Right kidney (tissue), 9 donors: ENCODE measurements at places on chromosomes 5 and 9.

DNA sequence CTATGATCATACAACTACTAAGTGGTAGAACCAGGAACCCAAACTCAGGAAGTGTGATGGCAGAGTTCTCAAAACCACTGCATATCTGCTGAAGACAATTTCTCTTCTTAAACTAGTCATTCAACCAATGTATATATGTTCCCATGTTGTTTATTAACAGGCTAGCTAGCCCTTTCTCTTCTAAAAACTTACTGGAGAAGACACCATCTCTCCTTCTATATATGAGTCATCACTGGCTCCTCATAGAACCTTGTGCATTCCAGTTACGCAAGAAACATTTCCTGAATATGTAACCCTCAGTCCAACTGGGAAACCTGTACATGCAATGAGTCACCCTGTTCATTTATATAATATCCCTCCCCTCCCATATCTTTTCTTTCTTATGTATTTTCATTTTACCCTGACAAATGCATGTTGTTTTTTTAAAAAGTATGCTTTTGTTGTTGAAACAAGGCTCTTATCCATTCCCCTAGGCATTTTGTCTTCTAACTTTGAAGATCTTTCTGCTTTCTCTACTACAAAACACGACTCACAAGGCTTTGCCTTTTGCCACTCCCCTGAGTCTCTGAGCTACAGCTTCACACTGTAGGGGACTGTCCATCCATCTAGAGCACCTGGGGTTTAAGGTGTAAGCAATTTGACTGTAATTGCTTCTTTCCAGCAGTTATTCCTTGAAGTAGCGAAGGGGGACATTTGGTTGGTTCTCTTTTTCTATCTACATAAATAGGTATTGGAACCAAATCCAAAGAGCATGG lies 119.5 kb downstream of the ANXA1 start:
- no peak for DNase-seq

DNA sequence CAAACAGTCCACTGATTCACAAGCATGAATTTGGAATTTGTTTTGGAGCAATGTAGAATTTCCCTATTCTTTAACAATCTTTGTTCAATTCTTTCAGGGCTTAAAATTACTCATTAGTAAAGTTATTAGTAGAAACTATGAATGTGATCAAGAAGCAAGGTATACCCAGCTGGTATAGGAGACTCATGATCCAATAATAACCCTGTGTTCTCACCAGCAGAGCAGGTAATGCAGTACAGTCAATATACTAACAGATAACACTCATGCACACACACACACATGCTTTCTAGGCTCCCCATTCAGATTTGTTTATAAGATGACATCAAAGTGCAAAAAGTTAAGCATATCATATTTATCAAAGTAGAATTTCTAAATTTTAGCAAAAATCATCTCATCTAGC lies 445.2 kb downstream of the ELAVL2 start:
- DNase-seq, result no peak

- DNase-seq, result no peak
Measured at GRCh38 chr9:79809931-79810330, 238.2 kb downstream of the TLE4 start.

DNA sequence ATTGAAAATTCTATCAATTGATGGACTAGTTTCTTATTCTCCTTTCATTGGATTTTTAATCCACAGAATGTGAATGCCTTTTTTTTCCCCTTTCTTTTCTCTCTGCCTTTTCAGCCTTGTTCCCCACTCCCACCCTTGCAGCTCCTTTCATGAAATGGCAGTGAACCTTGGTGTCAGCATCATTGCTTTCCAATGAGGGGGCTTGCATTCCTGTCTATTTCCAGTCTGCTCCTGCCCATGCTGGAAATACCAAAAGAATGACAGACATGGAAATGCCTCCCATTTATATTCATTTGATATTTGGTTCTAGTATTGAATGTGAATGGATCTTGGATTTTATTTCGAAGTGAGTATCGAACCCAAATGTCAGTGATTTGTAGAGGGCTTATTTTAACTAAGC lies 162.7 kb upstream of the SGCD start:
- no peak for DNase-seq

DNA sequence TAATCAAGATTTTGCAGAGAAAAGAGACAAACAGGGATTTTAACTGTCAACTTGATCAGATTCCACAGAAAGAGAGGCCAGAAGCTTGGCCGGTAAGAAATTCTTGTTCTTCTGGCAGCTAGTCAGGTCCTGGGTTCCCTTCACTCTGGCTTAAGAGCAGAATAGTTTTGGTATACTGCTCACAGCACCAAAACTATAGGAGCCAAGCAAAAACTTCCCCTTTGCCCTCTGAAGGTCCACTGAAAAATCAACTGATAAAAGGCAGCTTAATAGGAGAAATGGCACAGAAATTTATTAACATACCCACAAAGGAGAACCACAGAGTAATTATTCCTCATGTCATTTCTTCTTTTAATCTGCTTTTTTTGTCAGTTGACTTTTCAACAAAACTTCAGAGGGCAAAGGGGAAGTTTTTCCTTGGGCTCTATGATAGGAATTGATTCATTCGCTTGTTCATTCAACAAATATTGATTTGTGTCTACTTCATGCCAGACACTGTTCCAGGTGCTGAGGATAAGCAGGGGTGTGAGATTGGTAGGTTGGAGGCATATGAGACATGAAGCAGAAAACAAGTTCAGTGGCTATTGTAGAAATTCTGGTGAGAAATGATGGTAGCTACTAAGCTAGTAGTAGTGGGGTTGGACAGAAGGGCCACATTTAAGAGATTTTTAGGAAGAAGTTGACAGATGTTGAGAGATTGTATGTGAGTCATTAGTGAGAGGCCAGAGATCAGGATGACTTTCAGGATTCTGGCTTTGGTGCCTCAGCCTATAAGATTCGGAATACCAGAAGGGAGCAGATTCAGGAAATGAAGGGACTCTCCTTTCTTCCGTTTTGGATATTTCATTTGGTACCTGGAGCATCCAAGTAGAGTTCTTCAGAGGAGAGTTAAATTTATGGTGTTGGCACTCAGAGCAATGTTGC lies 20.6 kb upstream of the NNT start:
- no peak for DNase-seq

- no peak for DNase-seq
Measured at GRCh38 chr9:115111874-115112273, 6.1 kb downstream of the TNC start.

GRCh38 chr9:12764150-12764549 lies 10.7 kb upstream of the LURAP1L start:
- no peak for DNase-seq

DNA sequence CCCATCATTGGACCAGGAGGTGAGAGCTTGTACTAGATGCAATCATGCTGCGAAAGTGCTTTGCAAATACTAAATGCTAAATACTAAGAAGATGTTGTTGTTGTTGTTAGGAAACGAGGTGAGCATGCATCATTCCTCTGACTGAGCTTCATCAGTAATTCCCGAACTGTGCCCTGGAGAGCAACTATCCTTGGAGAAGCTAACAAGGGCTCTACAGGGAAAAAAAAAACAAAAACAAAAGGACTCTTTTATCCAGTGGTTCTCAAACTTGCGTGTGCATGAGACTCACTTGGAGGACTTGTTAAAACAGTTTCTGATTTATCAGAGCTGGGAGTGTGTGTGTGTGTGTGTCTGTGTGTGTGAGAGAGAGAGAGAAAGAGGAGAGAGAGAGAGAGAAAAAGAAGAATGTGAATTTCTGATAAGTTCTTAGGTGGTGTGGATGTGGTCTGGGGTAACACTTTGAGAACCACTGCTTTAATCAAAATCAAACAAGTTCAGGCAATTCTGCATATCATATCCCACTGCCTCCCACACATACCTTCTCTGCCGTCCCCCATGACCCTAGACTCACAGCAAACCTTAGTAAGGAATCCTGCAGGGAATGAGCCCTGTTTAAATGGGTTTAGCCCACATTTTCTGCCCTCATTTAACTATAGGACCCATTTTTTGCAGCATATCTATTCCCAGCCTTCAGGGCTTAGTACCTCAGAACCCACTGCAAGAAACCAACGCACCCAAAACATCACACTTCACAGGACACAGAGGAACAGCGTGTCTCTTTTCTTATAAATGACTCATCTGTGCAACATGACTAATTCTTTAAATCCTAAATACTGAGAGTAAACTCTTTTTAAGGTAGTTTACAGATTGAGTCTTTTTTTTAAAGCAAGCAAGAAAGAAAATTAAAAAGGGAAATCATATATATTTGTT lies 48.9 kb downstream of the PDE6A start:
- no peak for DNase-seq

DNA sequence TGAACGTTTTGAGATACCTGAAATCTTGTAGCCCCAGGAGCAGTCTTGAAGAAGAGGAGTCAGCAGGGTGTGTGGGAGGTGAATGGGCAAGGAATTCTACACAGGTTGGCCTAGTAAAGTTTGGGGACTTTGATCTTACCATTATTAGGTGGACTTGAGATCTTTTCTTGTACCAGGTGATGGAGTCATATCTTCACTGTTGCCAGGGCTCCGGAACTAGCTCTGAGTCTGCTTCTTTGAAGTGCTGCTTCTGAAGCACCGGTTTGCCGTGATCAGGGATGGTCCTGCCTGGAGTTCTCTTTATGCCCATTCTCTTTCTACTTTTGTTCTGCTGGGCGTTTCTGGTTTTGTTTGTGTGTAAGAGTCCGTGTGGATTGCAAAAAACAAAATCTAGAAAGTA lies 27.4 kb downstream of the RCL1 start:
- DNase-seq, result no peak

GRCh38 chr9:35517131-35517530 lies 27.2 kb downstream of the RUSC2 start:
- DNase-seq, result no peak

GRCh38 chr9:9170439-9171134 lies 1371.0 kb upstream of the DMAC1 start:
- DNase-seq, result no peak

DNA sequence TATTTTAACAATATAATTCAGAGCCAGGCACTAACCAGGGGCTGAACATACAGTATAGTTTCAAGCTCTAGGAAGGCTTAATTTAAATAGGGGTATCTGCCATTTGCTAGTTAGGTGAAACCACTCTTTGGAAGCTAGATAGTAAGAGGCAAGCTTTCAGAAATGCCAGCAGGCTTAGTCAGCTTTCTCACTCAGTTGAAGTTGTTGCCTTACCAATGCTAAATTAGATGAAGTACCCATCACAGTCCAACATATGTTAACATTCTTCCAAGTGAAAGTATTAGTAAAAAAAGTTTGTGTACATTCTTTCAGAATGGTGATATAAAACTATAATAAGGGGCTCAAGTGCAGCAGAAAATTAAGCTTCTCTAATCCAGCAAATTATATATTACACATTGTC lies 215.0 kb downstream of the CNTLN start:
- DNase-seq, result no peak

GRCh38 chr9:37549527-37549926 lies 26.7 kb downstream of the FBXO10 start:
- DNase-seq, result no peak

DNA sequence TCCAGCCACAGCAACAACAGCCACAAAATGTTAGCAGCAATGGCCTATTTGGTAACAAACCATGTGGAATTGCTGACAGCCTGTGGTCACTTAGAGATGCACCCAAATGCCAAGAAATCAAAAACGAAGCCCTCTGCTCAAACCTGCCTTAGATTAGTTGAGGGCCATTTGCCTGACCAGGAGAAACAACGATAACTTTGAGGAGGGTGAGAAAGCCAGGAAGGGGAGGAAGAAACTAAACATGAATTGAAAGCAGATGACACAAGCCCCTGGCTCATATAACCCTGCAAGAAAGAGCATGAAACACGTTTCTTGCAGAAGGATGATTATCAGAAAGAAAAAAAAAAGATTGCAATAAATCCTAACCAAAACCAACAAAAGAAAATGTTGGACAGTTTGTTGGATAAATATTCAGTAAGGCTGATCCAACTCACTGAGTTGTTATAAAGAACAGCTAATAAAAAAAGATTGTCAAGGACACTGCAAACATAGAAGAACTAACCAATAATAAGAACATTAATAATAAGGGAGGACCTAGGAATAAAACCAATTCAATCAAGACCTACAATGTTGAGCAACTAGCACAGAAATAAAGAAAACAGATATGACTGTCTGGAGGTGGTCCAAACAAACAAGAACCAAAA lies 140.5 kb upstream of the SLC30A5 start:
- DNase-seq, result no peak

DNA sequence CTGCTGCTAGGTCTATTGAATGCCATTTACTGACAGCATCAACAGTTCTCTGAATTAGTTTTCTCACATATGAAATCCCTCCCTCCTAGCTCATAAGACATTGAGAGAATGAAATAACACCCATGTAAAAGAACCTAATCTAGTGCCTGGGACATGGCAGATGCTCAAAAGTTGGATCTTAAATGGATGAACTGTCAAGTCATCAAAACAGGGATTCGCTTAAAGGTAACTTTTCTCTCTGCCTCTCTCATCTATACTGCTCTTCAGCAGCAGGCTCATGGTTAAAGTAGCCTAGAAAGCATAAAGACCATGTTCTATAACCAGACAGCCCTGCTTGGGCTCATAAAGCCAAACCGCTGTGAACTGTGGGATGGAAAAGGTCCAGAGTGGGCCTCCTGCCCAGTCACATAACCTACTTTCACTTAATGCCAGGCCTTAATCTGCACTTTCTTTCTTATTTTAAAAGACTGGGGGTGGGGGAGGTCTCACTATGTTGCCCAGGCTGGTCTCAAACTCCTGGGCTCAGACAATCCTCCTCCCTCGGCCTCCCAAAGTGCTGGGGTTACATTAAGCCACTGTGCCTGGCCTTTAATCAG lies 3.7 kb downstream of the TMEM245 start:
- no peak for DNase-seq

- DNase-seq, result no peak
Measured at GRCh38 chr9:95785209-95785608, 90.3 kb upstream of the ERCC6L2 start.

DNA sequence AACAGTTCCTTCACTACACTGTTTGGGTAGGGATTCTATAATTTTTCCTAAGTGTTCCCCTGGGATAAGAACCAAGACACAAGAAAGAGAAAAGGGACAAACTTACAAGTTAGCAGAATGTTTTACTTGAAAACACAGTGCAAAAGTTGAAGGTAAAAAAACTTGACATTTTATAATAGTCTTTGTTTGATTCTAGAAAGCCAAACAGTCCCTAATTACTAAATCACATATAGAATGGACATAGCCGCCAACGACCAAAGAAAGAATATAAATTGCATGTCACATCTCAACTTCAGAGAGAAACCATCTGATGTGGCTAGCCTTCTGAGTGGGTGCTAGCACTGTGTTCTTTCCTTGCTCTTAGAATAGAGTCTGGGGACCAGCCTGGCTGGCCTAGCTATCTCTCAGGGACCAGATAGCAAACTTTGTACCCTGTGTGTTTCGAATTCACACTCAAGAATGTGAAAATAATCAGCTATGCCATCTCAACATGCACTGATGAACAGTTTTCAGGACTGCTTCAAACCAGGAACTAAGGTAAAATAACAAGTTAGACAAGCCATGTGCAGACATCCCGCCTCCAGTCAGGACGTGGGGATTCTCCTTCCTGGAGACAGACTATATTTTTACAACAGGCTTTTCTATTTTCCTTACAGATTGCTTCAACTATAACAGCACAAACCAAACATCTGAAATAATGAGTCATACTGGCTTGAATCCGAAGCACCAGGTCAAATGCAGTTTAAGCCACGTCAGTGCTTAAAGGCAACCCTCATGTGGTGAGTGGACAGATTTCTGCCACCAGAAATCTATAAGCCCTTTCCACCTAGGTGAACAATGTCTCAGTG lies 53.7 kb downstream of the LHFPL2 start:
- DNase-seq, result no peak
